ENCODE measurements at places on chromosomes 1 and 21.

DNA sequence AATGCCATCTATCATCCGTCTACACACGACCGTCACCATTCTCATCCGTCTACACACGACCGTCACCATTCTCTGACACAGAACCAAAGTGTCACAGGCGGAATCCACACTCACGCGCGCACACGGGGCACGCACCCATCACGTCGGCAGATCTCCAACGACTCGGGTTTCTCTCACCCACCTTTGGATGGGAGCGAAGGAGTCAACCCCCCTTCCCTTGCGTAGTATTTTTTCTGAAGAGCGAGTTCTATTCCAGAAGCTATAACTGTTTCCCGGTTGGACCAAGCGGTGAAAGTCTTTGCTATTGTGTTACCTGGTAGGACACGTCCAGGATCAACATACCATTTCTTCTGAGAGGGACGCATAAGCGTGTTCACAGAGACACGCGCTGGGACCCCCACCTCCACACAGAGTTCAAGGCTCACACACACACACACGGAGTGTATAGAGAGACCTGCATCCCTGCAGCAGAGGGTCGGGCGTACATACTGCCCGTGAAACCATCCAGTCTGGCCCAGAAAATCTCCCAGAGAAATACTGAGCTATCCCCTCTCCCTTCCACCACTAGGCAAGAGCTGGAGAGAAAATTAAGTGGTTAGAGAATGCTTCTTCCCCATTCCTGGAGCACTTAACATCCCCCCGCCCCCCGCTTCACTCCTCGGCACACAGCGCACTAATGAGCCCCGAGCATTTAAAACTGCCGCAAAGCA is 741 bp downstream of the DUSP10 start:
- DNase-seq, result no peak

GRCh38 chr1:201128476-201128875 is 1.5 kb upstream of the ASCL5 start:
- DNase-seq, result no peak

DNA sequence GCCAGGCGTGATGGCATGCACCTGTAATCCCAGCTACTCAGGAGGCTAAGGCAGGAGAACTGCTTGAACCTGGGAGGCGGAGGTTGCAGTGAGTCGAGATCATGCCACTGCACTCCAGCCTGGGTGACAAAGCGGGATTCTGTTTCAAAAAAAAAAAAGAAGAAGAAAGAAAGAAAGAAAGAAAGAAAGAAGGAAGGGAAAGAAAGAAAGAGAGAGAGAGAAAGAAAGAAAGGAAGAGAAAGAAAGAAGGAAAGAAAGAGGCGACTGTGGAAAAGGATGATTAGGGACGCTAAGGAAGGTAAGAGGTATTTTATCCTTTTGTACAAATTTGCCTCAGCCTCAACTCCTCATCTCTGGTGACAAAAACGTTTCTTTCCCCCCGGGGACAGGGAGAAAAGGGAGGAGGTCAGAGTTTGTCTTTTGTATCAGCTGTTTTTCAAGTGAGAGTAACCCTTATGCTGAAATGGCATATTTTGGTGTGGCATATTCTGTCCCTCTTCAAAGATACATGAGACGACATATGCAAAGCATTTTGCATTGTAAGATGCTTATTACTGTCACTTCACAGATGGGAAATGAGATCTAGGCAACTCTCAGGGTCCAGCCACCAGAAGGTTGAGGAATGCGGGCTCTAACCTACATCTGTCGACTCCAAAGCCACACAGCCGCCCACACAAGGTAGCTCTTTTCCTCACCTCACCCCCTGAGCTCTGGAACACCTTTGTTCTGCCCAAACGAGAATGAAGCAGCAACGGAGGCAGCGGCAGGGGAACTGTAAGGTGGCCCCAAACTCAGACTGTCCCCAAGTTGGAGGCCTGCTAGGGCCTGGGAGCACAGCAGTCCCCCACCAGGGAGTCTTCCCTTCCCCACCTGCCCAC is 38.0 kb downstream of the NUAK2 start:
- no peak for DNase-seq

DNA sequence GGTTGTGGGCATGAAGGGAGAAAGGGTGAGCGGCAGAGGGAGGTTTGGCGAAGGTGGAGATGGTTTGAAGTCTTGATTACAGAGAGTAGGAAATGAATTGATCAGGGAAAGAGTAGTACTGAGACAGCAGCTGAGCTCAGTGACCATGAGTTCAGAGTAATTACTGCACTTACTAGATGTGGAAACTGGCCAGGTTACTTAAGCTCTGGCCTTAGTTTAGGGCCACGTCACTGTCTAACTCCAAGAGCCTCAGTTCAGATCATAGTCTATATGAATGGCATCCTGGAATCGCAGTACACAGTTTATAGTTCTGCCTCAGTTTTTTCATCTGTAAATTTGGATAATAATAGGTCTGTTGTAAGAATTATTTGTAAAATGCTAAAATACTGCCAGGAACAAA is 78.1 kb downstream of the KCTD3 start:
- DNase-seq, result no peak

GRCh38 chr1:26321315-26322041 is 3.7 kb downstream of the CD52 start:
- DNase-seq, result no peak

GRCh38 chr1:241499910-241500309 is 19.6 kb downstream of the FH start:
- peak; percentile 17 for DNase-seq

DNA sequence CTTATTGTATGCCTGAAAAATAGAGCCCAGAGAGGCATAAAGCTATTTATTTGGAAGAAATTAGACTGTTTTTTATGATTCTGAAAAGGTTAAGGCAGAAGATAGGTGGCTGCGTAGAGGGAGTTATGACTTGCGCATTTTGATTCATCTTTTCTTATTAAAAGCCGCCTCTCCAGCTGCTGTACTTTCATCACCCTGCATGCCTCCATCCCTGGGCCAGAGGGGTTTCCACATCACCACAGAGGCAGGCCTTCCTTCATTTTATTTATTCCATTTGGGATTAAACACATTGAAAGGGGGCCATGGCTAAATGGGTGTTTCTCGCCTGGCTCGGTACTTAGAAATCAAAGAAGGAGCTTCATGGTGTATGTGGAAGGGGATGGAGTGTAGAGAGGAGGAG is 14.6 kb upstream of the RGS8 start:
- DNase-seq, result no peak

GRCh38 chr1:237011432-237011831 is 7.2 kb upstream of the MT1HL1 start:
- no peak for DNase-seq

- peak; percentile 14 for DNase-seq
These were observed 799.5 kb downstream of the LTN1 start for GRCh38 chr21:28193189-28193588.

DNA sequence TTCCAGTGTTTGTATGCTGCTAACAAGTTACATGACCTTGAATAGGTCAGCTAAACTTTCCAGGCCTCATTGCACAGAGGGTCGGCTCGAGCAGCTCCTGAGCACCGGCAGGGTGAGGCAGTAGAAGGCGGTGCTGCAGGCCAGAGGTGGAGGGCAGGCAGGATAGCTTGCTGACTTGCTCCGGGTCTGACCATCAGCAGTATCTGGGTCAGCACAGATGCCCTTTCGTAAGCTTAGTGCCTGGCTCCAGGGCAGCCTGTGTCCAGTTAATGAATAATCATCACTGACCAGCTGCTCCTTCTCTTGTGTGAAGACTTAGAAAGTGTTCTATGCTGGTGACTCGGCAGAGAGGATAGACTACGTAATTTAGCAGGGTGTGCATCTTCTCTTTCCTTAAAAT is 6.9 kb downstream of the MAPKAPK2 start:
- no peak for DNase-seq

DNA sequence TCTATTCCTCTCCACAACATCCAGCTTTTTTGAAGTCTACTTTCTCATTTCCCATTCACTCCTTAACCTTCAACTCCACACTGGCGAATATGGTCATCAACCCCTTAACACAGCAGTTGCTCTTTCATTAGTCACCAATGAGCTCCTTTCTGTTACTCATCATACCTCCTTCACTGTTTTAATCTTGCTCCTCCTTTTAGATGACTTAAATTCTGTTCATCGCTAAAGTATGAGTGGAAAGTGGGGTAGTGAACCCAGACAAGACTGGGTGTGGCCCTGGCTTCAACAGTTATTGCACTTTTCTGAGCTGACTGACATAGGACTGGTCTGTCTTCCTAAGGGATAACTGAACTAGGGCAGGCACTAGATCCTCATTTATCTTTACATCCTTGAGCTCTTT is 51.3 kb downstream of the AKT3 start:
- peak; percentile 90 for DNase-seq

GRCh38 chr1:235073968-235074522 is 54.6 kb downstream of the TOMM20 start:
- peak; percentile 51 for DNase-seq

- no peak for DNase-seq
These were observed 416.3 kb upstream of the ESRRG start for GRCh38 chr1:217139513-217139912.

- DNase-seq, result no peak
These were observed 51.8 kb upstream of the GFI1 start for GRCh38 chr1:92538413-92539061.

DNA sequence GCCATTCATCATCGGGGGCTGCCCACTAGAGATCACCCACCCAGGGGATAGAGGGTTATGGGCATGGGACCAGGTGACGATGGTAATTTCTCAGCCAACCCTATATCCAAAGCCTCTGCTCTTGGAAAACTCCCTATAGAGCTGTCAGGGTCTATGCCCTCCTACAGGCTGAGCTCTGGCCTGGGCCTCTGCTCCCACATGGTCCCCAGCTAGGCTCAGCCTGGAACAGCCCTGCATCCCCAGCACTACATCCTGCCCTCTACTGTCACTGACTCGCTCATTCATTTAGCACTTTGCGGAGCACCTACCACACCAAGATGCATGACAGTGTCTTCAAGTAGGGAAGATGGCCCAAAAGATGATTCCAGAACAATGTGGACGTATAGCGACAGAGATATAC is 45.0 kb upstream of the EPS8L3 start:
- no peak for DNase-seq

GRCh38 chr1:245183429-245183828 is 28.6 kb downstream of the KIF26B start:
- DNase-seq, result no peak

- DNase-seq, result no peak
These were observed at the start of gene HSD3B1 for GRCh38 chr1:119506941-119507340. HSD3B1 (plus strand) TSS chr1:119507210; CDS start chr1:119507477, 267 bp downstream.

- no peak for DNase-seq
These were observed 455.1 kb upstream of the VAMP3 start for GRCh38 chr1:7315946-7316345.

DNA sequence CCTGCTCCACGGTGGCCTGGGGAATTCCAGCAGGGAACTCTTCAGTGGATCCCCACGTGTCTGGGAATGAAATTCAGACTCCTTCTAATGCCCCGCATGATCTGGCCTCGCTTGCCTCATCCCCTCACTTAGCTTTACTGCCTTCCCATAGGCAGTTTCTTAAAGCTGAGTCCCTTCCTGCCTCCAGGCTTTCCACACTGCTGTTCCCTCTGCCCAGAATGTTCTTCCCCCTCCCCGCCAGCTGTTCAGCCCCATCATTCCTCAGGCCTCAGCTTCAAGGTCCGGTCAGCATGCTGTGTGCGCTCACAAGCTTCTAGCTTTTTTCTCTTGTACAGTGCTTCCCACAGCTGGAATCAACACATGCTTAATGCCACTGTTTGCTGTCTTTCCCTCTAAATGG is 54.9 kb upstream of the WASF2 start:
- no peak for DNase-seq

- no peak for DNase-seq
These were observed 22.4 kb downstream of the EDN2 start for GRCh38 chr1:41461790-41462679.

GRCh38 chr21:26159869-26160268 is 10.7 kb downstream of the APP start:
- no peak for DNase-seq

- no peak for DNase-seq
These were observed 73.1 kb downstream of the GATAD2B start for GRCh38 chr1:153849487-153850185.

DNA sequence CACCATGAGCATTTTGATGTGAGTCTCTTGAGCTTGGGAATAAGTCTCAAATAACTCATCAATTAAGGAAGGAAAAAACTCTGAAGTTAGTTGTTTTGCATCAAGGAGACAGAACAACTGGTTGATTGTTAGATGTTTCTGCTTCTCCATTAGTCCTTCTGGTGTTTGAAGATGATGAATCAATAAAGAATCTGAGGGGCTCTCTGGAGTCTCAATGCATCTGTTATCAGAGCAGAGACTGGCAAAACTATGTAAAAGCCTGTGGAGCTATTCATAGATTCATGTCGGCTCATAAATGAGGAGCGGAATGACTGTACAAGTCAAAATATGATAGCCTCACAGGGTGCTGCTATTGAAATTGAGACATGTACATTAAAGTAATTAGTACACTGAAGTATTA is 73.3 kb upstream of the ZC3H11B start:
- DNase-seq, result no peak

DNA sequence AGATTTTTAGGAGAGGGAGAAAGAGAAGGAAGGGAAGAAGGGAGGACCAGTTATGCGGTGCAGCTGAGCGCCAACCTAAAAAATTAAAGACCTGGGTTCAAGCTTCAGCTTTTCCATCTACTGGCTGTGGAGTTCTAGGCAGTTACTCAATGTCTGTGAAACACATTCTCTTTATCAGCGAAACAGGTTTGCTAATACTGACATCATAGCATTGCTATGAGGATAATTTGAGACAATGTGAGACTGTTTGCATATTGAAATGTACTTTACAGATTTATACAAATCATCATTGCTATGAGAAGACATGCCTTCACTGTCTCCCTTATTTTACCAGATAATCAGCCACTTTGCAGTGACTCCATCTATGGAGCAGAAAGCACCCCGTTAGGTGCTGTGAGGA is 222.9 kb upstream of the SGIP1 start:
- DNase-seq, result no peak

DNA sequence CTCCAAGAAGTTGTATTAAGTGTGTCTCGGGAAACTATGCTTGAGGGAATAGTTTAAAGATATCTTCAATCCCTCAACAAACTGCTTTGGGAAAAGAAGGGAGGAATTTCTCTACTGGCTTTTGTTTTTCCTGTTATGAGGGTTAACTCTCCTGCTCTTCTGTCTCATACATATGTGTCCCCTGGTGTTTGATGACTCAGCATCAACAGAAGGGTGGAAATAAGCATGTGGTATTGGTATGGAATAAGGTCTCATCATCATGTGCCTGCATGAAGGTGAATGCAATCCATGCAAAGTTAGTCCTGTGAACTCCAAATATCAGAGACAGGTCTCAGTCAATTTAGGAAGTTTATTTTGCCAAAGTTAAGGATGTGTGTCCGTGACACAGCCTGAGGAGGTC is 27.2 kb upstream of the ADAR start:
- no peak for DNase-seq

- no peak for DNase-seq
These were observed 24.5 kb downstream of the ADARB1 start for GRCh38 chr21:45098867-45099266.

GRCh38 chr1:1804301-1804700 is 26.0 kb upstream of the NADK start:
- DNase-seq, result no peak

- no peak for DNase-seq
These were observed 190.2 kb upstream of the LRRC7 start for GRCh38 chr1:69377507-69377906.

Data from foreskin keratinocyte (primary cell).